Pons (tissue), 1 donor: ENCODE measurements at places on chromosomes 5 and 9.

GRCh38 chr5:136159457-136159856 lies 26.8 kb downstream of the SMAD5 start:
- DNase-seq = peak; percentile 65

- DNase-seq = no peak
Measured at GRCh38 chr9:138119202-138120027, 241.8 kb downstream of the CACNA1B start.

DNA sequence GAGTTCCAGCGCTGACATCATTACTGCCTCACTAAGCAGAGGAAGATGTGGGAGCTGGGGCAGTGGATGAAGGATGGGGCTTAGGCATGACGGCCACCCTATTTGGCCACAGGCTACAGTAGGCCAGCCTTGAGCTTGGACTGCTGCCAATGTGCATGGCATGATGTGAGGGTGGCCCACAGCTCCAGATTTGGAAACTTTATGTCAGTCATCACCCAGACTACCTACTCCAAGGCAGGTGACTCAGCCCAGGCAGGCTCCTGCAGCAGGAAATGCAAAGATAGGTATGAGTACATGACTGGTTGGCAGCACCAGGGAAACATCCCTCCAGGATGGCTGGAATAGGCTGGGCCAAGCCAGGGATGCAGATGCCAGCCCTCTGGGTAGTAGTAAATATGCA lies 303.6 kb downstream of the SPOCK1 start:
- DNase-seq = no peak

DNA sequence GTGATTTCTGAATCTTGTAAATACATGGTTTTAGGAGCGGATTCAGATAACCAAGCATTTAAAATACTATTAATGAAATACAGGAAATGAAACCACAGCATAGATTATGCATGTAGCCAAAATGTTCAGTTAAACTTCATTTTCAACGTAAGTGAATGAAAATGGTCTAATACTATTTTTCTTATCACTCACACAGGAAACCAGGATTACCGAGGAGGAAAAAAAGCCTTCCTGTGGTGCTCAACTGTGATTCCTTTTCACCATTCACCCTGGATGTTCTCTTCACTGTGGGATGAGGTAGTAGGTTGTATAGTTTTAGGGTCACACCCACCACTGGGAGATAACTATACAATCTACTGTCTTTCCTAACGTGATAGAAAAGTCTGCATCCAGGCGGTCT lies 83.4 kb upstream of the ZNF169 start:
- DNase-seq = no peak

- peak; percentile 92 for DNase-seq
Measured at GRCh38 chr5:59540366-59540765, 353.2 kb downstream of the PDE4D start.

GRCh38 chr5:27048510-27048909 lies 10.1 kb upstream of the CDH9 start:
- DNase-seq = no peak

DNA sequence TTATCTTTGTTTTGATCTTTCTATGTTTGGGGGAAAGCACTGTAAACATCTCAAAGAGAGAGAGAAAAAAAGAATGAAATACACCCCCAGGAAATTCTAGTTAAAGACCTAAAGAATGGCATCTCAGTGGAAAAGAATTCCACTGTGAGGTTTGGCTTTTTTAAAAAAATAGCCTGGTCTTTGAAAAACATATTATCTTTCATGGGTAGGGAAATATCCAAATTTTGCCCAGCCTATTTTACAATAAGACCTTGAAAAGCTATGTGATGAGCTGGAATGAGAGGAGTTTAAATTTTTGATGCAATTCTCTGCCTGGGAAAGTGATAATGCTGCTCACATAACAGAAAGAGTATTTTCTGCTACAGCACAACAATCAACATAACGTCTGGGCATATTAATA lies 348.1 kb upstream of the WWC1 start:
- DNase-seq = no peak

DNA sequence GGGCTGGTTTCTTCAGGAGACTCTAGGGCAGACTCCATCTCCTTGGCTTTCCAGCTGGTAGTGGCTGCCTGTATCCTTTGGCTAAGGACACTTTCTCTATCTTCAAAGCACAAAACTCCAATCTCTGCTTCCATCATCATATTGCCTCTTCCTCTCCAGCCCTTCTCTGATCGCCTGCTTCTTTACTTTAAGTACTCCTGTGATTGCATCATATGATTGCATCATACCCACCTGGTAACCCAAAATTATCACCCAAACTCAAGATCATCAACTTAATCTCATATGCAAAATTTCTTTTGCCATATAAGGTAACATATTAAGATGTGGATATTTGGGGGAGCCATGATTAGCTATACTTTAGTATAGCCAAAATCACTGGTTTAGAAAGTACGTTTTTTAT lies 1092.6 kb upstream of the CDH6 start:
- DNase-seq = no peak

- DNase-seq = peak; percentile 99
Measured at GRCh38 chr5:141821430-141821925, 56.7 kb downstream of the PCDH1 start.

- DNase-seq = no peak
Measured at GRCh38 chr9:908536-909205, 67.2 kb downstream of the DMRT1 start.

- no peak for DNase-seq
Measured at GRCh38 chr9:131020388-131020787, 11.4 kb downstream of the LAMC3 start.

GRCh38 chr5:130164966-130165365 lies 260.7 kb downstream of the CHSY3 start:
- no peak for DNase-seq

DNA sequence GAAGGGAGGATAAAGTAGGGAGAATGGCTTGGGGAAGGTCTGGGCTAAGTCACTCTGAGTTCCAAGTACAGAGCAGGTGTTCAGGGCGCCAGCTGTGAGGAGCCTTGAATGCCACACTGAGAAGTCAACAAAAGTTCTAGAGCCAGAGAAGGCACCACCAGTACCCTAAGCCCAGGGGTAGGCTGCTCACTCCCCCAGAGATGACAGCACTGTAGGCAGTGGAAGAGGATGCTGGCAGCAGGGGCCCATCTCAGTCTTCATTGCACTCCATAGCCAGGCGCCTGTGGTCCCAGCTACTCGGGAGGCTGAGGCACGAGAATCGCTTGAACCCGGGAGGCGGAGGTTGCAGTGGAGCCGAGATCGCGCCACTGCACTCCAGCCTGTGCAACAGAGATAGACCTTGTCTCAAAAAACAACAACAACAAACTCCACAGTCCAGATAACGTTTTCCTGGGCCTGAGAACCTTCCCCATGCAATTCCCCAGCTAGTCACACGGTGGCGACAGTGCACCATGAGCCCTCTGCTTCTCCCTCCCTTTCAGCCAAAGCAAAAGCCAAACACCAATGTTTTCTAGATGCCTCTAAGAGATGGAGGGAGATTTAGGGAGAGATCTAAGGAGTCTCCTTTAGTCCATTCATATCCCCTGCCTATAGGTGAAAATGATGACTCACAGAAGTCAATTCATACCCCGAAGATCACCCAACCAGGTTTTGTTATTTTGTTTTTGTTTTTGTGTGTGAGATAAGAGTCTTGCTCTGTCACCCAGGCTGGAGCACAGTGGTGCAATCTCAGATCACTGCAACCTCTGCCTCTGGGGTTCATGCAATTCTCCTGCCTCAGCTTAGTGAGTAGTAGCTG lies 19.8 kb upstream of the NSD1 start:
- DNase-seq = peak; percentile 87

GRCh38 chr9:86099701-86100364 lies 475 bp upstream of the GOLM1 start:
- DNase-seq = peak; percentile 30
